ENCODE measurements at places on chromosomes 5 and 9. TPM values are rescaled to one million over a fixed set of nuclear protein-coding genes. Genes with fewer than 3 reads are reported as not detected.

The C9orf50 gene
- 0.10 TPM for total RNA-seq

- DNase-seq: no peak
These were observed 58.3 kb upstream of the KLF4 start for GRCh38 chr9:107547772-107548297.

The HRH2 gene
- total RNA-seq: 0.32 TPM

The CTNND2 gene
- 0.17 TPM for total RNA-seq

DNA sequence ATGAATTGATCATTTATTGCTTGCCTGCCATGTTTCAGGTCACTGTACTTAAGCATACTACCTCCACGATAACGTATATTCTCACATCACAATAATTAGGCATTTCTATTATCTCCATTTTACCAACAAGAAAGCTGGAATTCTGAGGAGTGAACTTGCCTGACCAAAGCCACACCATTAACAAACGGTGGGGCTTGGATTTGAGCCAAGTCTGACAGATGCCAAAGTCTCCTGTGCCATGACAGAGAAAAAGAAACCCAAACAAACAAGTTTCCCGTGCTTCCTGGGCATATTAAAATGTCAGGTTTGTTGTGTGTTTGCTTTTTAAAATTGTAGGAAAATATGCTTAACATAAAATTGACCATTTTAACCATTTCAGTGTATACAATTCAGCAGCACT is 40.8 kb upstream of the KCNV2 start:
- peak; percentile 18 for DNase-seq

The TXNDC8 gene
- not detected for total RNA-seq

- DNase-seq: no peak
These were observed 4.5 kb downstream of the LRRC26 start for GRCh38 chr9:137165250-137165836.

DNA sequence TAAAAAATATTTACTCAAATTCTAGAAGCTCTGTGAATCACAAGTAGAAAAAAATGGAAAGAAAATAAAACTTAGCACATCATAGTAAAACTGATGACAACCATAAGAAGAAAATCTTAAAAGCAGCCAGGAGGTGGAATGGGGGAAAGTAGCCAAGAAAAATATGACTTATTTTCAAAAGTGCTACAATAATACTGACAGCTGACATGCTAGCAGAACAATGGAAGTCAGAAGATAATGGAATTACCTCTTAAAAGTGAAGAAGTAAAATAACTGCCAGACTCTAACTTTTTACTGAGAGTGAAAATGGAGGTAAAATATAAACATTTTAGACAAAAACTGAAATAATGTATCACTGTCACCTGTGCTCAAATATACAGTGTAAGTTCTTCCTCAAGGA is 532.2 kb upstream of the SGCD start:
- no peak for DNase-seq

The IL4 gene
- total RNA-seq: not detected

DNA sequence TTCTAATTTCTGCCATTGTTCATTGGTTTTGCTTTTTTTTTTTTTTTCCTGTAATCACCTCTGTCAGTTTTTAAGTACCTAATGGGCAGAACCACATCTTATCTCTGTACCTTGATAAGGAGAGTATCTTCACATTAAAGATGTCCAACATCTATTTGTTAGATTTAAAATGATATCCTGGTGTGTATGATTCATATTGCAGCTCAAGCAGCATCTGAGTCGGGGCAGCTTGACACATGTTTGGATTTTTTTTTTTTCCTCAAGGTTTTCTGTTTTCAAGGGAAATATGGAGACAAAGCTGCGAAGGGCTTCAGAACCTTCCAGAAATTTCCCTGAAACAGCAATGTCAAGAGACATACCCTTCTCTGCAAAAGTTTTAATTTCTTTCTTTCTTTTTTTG is 164.7 kb downstream of the DOCK2 start:
- no peak for DNase-seq

The TRPM6 gene
- 0.49 TPM for total RNA-seq

DNA sequence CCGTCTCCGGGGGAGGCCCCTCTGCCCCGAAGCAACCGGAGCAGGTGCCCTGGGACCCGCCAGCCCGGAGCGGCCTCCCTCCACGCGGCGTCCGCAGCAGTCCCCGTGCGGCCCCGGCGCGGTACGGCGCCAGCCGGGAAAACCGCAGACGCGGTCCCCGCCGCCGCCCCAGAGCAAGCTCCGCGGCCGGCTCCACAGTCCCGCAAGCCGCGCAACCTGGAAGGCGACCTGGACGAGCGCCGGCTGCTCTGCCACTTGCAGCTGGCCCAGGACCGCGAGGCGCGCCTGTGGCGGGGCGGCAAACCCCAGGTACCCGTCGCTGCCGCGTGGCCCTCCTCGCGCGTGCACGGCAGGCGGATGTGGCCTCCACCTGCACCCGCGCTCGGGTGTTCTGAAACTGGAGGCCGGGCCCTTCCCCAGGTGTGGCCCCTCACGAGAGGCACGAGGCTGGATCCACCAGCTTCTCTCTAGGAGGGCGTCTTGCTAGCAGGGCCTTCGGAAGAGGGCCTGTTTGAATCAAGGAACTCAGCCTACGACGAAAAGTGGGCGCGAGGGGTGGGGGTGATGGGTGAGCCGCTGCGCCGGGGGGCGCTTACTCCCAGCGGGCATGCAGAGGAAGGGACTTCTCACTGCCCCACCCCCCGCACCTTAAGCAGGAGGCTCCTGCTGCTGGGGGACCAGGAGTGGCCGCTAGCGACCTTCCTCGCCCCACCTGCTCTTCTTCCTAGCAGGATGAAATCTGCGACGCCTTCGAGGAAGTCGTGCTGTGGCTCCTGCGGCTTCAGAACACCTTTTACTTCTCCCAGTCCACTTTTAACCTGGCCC is 602 bp downstream of the CCNI2 start:
- DNase-seq: no peak

GRCh38 chr9:97853056-97853843 is at the start of gene FOXE1:
Gene FOXE1 (plus strand): TSS chr9:97853226. CDS start chr9:97853915, 689 bp downstream.
- DNase-seq: no peak

The FAM221B gene
- total RNA-seq: not detected

DNA sequence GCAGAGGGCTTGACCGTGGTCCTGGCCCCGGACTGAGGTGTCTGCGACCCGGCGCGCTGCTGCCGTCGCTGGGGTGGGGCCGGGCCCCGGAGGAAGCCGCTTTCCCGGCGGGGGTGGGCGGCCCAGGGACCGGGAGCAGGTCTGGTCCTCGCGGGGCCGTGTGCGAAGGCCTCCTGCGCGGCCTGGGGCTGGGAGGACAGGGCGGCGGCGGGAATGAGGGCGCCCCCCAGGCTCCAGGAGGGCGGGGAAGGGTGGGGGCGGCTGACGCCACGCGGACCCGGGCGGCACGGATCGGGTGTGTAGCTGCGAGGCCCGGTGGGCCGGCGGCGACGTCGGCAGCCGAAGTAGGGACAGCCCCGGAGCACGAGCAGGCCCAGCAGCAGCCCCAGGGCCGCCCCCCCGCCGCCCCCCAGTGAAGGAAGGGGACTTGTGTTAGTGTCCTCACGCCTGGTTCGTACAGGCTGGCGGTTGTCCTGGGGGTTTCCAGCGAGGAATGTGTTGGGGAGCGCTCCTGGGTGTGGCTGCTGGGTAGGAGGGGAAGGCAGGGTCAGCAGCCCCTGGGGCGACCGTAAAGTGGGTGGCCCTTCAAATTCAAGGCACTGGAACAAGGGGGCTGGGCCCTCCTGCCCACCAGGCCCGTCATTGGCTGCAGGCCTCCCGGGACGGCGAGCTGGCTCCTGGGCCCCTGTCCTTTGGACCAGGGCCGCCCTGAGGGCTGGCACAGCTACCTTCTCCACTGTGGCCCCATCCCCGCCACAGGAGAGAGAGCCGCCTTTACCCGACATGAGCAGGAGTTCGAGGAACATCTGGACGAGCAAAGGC is 597 bp upstream of the TMEM250 start:
- no peak for DNase-seq

The LCN6 gene
- total RNA-seq: not detected

The TSSK1B gene
- total RNA-seq: not detected

DNA sequence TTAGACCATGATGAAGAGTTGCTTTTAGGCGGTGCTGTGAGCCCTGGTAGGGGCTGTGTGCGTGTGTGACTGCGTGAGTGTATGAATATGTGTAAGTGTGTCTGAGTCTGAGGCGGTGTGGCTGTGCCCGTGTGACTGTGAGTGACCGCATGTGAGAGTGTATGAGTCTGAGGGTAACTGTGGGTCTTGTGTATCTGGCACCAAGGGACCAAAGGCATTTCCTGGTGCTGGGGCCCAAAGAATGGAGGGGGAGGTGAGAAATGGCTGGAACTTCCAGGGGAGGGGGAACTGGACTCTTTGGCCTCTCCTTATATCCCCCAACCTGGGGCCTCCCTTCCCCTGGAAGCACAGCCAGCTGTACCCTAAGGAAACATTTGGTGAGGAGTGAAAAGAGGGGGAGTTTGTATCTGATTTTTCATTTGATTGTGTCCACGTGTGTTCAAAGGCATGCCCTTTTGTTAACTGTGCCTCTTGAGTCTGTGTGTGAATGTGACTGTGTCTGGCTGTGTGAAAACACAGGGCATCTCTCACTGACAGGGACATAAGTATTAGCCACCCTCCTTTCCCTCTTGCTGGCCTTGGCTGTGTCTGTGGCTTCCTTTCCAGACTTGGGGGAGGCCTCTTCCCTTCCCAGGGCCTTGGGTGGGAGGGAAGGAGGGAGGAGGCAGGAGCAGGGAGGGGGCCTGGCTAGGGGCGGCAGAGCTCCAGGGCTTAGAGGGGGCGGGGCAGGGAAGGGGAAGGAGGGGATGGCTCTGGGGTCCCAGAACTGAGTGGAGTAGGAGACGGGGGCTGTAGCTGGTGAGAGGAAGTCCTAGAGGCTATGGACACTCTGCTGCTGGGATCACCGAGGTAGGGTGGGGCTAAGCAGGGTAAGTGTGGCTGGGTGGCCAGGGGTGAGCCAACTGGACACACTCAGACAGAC is 1.4 kb downstream of the IL11RA start:
- no peak for DNase-seq

The DCTN3 gene
- 180 TPM for total RNA-seq

The PRLR gene
- 0.96 TPM for total RNA-seq

DNA sequence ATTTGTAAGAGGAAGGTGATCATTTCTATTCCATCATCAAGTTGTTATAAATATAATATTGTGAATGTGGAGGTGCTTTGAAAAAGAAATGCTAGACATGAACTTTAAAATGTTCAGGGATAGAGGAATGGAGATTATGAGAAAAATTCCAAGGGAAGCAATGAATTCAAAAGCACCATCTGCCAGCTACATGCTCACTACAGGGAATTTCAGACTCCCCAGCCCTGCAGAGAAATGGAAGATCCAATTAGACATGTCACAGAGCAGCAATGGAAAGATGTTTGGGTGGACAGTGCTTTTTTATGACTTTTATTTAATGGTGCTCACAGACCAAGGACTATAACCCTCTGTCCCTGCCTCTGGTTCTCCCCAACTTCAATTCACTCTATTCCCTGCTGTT is 209.7 kb downstream of the ESM1 start:
- no peak for DNase-seq

GRCh38 chr5:1105350-1106265 is 6.3 kb downstream of the SLC12A7 start:
- DNase-seq: no peak

The PTPRD gene
- not detected for total RNA-seq

- no peak for DNase-seq
These were observed 116.5 kb downstream of the TRPM6 start for GRCh38 chr9:74771262-74771585.

The FAM163B gene
- total RNA-seq: not detected

GRCh38 chr9:94054716-94055115 is 29.5 kb upstream of the PTPDC1 start:
- no peak for DNase-seq
